GF-D8 (cell line): ENCODE measurements at places on chromosomes 2 and 18.
A peak's percentile ranks its signal among the peaks of the same experiment; 100 is the strongest.

- DNase-seq, result no peak
Measured at GRCh38 chr2:136394136-136395060, 276.4 kb upstream of the CXCR4 start.

DNA sequence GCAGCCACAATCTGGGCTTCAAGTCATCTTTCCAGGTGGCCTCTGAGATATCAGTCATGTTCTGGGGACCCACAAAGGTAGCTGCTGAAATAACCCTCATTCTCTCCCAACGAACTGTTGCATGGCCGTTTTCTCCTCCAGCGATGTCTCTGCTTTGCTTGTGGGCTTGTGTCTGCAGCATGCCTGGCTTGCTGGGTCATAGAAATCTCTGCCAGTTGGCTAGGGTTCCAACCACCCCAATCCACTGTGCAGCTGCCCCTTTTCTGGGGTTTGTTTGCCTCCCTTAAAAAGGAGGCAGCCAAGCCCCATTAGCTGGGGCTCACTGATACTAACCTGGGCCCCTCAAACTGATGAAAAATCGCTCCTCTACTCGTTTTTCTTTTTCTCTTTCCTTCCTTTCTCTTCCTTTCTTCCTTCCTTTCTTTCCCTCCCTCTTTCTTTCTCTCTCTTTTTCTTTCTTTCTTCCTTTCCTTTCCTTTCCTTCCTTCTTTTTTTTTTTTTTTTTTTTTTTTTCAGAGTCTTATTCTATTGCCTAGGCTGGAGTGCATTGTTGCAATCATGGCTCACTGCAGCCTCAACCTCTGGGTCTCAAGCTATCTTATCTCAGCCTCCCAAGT lies 680.0 kb downstream of the EPHA4 start:
- DNase-seq, result no peak

- peak; percentile 7 for DNase-seq
Measured at GRCh38 chr2:180002198-180002770, 4.8 kb downstream of the CWC22 start.

DNA sequence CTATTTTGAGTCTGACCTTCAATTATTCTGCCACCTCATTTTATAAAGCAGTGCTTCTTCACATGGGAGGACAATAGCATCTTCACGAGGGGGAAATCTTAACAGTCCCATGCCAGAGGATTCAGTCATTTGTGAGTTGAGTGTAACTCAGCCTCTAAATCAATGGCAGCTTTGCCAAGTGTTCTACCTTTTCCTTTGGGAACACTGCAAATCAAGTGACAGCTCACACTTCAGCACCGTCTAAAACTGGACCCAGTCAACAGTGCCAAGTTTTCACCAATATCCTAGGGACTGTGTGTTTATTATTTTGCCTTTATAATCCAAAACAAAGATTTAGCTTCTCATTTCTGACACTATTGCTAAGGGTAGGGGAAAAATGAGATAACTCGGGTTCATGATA lies 133.6 kb downstream of the FIGN start:
- no peak for DNase-seq

- DNase-seq, result peak; percentile 66
Measured at GRCh38 chr2:86623494-86624266, at the start of gene RNF103. Gene RNF103 (minus strand): TSS chr2:86623865. CDS start chr2:86622886, 979 bp downstream.

DNA sequence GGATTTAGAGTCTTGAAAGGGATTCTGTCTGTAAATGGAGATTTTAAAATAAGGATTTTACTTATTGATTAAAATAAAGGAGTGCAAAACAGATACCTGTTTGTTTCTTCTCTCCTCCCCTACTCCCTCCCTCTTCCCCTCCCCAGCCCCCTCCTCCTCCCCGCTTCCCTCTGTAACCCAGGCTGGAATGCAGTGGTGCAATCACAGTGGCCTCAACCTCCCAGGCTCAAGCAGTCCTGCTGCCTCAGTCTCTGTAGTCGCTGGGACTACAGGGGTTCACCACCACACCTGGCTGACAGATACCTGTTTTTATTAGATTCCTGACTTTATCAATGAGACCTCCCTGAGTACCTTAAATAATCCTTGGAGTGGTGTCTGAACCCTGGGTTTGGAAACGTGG lies 57.1 kb downstream of the OXER1 start:
- no peak for DNase-seq

DNA sequence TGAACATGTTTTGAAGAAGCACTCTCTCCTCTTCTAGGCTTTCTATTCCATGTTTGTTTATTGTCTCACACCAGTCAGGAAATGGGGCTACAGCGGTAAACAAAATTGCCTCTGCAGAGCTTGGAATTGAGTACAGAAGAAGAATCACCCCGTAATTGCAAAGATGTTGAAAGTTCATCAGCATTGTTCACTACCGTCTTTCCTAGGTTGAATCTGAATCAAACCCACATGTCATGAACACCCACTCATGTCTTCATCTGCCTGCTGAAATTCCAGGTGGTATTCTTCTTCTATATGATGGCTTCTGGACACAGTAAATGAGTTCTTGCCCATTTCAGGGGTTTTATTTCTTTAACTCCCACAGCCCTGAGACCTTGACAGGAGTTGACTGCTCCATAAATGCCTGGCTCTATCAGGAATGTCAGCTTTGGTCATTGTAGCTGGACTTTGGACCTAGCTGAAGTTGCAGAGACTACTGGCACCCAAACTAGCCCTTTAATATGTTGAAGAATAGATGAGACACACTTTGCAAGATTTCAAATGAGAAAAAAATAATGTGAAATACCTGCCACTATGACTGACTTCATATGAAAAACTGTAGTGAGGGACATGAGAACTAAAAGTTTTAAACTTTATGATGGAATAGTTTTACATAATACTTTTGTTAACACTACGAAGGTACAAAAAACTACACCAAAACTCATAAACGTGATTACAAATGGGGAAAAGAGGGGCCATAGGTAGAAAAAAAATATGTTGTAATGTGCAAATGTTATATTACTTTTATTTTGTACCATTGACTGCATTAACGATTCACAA lies 1235.3 kb upstream of the ZEB2 start:
- no peak for DNase-seq

DNA sequence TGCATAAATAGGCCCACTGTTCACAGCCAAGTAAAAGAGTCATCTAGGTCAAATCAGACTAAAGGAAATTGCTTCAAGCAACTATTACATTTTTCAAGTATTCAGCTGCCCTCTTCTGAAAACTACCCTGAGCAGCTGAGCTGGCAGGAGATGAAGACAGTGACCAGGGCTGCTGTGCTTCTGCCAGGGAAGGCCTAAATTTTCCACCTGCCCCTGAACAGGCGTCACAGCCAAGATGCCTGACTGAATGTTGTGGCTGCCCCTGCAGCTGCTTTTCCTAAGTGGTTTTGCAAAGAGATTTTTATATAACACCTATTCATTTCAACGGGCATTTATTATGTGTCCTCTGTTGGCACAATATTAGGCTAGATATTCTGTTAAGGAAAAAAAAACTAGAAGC lies 96.7 kb upstream of the RPE start:
- no peak for DNase-seq

DNA sequence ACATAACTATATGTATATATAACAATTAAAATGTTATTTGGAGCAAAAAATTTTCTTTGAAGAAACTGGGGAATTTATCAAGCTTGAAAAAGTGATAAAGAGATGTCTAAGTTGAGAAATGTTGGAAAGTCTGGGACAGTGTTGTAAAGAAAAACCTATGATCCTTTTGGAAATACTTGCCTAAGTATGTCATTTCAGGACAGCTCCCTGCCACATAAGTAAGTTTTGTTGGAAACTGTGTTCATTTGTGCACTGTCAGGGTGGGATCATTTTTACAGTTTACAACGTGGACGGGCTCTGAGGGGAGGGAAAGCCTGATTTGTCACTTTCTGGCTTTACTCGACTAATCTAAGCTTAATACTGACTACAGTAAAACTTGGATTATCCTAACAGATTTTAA lies 10.4 kb upstream of the COL3A1 start:
- DNase-seq, result no peak

- no peak for DNase-seq
Measured at GRCh38 chr2:205681401-205682238, 681 bp upstream of the NRP2 start.

- DNase-seq, result no peak
Measured at GRCh38 chr2:154600927-154601494, 97.5 kb upstream of the KCNJ3 start.

DNA sequence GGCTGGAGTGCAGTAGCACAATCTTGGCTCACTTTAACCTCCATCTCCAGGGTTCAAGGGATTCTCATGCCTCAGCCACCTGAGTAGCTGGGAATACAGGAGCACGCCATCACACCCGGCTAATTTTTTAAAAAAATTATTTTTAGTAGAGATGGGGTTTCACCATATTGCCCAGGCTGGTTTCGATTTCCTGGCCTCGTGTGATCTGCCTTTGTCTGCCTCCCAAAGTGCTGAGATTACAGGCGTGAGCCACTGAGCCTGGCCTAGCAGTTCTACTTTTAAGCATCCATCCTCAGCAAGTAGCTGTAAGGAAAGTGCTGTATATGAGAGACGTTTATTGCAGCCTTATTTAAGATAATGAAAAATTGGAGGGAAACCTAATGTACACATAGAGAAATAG lies 79.7 kb downstream of the ZDBF2 start:
- no peak for DNase-seq

- no peak for DNase-seq
Measured at GRCh38 chr2:234308073-234308812, 188.6 kb downstream of the ARL4C start.

DNA sequence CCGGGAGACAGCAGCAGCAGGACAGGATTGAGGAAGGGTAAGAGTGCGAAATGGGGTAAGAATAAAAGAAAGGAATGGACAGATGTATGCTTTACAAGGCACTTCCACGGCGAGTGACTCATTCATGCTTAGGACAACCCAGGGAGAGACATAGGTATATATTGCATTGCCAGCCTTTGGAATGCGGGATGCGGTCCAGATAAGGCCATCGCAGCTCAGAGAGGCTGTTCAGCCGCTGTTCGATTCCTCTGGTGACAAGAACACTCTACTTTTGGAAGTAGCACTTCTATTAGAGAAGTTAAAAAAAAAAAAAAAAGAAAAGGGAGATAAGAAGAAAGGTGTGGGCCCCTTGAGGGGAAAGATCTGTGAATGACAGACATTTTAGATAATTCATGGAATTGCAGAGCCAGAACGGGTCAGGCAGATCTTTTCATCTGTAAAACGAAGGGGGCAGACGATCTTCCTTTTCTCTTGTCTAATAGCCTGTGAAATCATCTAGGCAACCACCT lies 819 bp upstream of the NCOA1 start:
- DNase-seq, result no peak

DNA sequence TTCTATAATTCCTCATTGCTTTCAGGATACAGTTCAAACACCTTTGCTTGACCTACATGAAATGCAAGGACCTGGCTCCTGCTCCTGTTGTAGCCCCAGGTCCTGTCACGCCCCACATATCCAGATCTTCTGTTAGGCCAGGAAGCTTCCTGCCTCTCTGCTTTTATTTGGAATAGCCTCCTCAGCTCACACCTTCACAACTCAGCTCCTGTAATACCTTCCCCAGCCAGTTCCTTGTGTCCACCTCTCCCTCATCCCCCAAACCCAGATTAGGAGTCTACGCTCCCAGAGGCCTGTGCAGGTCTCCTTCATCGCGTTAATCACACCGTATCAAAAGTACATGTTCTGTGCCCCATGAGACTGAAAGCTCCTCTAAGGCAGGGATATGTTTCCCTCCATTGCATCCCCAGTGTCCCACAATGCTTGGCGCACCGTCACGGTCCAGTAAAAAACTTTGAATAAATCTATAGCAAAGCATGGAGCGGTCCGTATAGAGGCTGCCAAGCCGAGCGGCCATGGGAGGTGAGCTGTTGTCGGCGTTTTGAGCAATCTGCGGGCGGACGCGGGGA lies 371 bp downstream of the MDH1B start:
- DNase-seq, result no peak
